Posterior cingulate gyrus (tissue), 11 donors: ENCODE measurements at places on chromosomes 2 and 18.

DNA sequence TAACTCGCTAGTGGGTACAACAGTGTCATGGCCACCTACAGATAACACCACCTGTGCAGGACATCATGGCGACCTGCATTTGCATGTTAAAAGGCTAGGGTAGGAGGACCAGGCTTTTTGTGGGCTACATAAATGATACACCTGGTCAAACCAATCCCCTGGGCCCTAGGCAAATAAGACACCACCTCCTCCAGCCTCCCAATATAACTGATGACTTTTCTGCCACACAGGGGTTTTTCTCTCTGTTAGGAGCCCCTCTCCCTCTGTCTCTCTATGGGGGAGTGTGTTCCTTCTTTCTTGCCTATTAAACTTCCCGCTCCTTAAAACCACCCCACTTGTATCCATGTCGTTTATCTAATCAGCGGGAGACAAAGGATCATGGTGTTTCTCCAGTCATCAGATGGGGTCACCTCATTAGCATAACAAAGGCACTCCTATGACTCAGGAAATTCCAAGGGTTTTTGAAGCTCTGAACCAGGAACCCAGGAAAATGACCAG lies 10.8 kb upstream of the BUB1 start:
- DNase-seq, result no peak

- DNase-seq, result no peak
Observed at GRCh38 chr2:58107803-58108710, 61.5 kb downstream of the VRK2 start.

- DNase-seq, result no peak
Observed at GRCh38 chr2:241112592-241112991, 10.5 kb upstream of the MTERF4 start.

DNA sequence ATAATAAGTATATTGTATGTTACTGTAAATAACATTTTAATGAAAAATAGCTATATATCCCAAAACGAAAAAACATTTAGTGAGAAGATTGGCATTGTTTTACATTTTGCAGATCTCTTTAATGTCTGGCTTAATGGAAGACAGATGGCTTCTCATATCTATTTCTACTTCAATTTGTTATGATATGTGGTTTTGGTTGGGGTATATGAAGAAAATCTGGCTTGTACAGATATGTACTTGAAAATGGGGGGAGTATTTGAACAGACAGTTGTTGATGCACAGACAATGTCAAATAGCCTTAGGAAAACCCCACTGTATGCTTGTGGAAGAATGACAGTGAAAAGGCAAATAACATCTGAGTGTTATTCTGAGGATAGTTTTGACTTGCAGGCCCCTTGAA lies 23.6 kb upstream of the GMCL1 start:
- DNase-seq, result no peak

DNA sequence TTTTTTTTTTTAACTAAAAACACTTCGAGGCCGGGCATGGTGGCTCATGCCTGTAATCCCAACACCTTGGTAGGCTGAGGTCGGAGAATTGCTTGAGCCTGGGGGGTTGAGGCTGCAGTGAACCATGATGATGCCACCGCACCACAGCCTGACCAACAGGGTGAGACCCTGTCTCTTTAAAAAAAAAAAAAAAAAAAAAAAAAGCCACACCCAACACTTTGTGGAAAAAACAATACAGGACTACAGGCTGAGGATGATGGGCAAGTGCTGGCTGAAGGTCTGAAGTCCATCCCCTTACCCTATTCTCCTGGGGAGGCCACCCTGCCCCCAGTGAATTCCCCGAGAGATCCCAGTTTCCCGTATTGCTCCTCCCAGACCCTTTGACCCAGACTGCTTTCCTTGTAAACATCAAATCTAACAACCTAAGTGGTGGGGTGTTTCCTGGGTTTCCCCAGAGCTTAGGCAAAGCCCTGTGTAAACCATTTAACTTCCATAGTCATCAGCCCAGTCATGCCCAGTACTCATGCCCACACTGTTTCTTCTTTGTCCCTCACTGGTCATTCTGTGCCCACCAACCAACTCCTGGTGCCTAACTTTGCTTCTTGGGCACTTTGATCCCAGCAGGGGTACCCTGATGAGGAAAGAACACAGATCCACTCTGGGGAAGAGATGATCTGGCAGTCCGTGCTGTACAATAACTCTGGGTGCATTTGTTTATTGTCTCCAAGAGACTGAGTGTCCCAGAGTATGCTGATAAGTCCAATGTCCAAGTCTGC lies 5.8 kb upstream of the TMEM37 start:
- DNase-seq, result no peak

DNA sequence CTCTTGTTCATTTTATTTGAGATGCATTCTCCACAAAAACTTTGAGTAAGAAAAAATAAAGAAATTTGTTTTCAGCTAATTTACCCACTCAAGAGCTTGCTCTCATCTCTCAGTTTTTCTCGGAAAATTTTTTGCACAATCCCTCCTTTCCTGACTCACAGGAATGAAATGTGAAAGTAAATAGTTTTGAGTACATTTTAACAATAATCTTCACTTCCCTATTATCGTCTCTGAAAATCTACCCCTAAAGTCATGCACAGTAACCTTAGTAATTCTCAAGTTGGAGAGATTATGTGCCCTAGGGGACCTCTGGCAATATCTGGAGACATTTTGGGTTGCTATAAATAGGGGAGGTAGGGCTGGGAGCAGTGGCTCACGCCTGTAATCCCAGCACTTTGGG lies 2.6 kb downstream of the CYB5A start:
- DNase-seq, result no peak

DNA sequence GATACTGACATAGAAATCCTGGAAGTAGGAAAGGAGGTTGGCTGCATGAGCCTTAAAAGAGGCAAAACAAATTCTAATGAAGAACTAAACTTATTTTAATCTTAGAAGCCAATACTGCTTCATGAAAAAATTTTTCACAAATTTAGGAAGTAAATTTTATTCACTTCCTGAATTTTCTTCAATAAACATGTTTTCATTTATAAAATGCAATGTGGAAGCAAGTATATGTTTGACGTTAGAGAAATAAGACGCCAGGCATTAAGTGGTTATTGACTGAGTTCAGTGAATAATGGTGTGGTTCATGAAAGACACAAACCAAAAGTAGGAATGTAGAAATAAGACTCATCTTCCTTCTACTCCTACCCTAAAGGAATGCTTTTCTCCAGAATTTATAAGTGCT lies 136.4 kb downstream of the USP34 start:
- DNase-seq, result no peak

GRCh38 chr2:233387225-233387624 lies 32.9 kb downstream of the DGKD start:
- no peak for DNase-seq

DNA sequence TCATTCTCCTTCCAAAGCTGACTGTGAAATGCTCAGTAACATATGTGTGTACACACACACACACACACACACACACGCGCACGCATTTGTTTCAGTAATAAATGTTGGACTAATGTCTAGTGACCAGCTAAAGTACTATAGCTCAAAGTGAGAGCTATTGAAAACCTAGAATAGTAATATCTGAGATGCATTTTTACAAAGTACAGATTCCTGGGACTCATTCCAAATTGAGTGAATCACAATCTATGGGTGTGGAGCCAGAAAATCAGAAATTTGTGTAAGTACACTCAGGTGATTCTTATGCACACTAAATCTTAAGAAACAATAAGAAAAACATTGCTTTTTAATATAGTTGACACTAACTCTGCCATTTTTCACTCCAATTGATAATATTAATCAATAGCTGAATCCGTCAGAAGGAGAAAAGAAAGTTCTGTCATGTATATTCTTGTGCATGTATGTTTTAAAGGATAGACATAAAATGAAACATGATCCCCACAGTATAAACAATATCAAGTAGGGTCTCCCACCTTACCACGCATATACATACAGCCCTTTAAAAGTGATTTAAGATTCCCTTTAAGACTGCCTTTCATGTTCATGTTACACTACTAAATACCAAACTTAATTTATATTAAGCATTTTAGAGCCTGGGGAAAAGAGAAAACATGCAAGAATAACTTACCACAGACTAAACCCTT lies 123.5 kb downstream of the ATAD2B start:
- DNase-seq, result no peak

DNA sequence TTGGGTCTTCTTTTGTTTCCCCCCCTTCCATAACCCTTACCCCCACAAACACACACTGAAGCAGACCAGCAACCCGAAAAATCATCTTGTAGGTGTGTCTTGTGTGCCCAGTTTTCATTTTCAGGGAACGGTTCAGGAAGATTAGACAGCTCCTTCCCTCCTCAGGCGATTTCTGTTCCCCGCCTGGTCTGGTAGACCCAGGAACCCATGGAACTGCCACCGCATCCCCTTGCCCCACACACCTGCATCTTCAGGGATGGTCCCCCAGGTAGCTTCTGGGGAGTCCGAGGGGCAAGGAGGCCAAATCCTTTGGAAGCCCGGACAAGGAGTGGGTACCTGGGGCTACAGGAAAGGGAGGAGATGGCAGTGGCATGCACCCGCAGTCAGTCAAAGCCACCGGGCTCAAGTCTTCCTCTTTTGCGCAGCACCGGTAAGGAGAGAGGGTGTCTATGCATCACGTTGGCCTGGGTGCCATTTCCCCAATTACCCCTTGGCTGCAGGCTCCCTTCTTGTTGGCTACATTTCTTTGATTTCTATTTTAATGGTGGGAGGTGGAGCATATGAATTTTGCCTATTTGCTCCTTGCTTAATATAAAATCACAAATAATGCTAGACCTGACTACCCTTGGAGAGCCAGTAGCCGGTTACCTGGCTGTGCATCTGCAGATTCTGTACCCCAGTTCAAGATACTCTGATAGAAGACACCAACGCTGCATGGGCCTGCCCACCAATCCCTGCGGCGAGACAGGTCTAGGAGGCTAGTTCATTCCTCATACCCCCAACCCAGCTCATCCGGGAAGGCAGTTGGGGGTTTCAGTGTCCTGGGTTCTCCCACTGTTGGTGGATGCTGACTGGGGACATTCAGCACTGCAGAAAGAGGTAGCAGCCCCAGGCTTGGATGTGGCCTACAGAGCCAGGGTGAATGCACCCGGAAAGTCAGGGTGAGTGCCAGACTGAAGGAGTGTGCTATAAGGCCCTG lies 30.0 kb upstream of the ATP6V1B1 start:
- no peak for DNase-seq
